ENCODE measurements at places on chromosomes 4 and X.

DNA sequence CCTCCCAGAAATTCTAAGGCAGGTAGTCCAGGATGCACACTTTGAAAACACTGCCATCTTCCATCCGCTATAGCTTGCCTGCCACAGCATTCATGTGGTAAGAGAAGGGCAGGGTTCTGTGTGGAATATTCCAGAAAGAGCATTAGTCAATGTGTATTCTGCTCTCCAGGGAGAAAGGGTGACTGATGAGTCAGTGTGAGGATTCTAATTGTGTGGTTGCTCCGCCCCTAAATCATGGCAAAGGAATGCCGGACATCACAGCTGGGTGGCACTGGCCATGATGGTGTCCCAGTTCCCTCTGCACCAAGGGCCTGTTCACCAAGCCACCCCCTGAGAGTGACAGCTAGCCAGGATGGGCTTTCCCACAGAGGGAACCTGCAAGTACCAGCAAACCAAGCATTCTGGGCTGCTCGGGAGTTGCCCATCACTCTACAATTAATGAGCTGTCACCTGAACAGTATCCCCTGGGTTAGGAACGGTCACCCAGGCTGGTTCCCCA is 9.5 kb downstream of the IDS start:
- no peak for DNase-seq

GRCh38 chr4:90597927-90598326 is 470.7 kb downstream of the CCSER1 start:
- no peak for DNase-seq

GRCh38 chr4:169033660-169034059 is 23.6 kb upstream of the CBR4 start:
- DNase-seq: no peak

DNA sequence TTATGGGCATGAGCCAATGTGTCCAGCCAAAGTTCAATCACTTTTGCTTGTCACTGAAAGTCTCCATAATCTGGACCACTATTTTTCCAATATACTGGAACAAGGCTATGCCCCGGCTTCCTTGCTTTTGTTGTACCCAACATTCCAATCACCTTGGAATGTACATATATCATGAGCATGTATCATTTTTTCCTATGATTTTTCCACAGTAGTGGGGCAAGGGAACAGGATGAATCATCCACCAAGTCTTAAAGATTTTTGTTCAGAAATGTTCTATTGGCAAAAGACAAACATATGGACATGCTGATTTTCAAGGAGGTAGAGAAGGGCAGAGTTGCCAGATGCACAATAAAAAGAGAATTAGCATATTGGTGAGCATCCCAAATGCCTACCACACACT is 548.1 kb upstream of the INTU start:
- DNase-seq: no peak

DNA sequence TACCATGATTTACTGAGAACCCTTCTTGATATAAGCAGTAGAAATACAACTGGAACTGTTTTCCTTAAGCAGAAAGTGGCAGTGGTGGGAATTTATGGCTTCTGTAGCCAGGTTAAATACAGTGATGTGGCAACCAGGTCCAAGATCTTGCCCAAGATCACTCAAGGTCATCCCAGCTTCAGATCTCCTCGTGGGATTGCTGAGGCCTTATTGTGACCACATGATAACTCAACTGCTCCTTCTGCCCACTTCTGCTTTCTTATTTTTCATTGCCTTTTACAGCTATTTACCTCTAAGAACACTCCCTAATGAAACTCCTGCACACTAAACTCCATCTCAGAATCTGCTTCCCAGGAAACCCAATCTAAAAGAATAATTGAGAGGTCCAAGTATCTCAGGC is 12.4 kb upstream of the CYBB start:
- DNase-seq: no peak

- no peak for DNase-seq
Observed at GRCh38 chr4:23060776-23061175, 368.0 kb downstream of the GBA3 start.

DNA sequence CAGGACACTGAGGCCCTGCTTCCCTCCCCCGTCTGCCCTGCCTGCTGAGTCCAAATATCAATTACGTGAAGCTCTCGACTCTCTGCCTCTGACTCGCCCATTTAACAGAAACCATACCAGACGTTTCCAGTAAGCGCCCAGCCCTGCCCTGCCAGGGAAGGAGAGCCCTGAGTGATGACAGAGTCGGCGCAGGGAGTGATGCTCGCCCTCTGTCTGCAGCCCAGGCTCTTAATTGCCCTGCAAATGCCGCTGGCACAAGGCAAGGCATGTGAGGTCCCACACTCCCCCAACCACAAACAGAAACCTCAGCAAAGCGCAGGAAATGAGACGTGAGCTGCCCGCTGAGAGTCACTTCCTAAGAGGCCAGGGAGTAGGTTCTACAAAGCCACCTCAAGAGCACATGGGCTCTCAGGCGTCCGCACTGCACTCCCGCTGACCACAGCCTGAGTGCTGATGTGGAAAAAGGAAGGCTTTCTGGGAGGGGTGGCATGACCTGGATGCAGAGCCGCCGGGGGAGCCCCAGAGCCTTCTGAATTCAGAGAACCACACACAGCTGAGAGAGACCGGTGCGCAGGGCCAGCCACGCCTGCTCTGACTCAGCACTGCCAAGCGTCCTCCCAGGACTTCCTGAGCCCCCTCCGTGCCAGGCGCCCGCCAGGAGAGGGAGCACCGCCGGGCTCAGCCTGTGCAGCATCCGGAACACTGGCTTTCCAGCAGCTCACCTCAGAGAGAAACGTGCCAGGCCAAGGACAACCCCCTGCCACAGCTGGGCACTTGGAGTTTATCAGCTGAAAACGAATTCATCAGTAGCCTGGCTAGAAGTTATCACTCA is 5.3 kb downstream of the ZFYVE28 start:
- peak; percentile 72 for DNase-seq

GRCh38 chrX:71439420-71439819 is 73.3 kb downstream of the TAF1 start:
- DNase-seq: no peak

GRCh38 chr4:56843421-56843899 is 22.0 kb upstream of the SPINK2 start:
- DNase-seq: no peak

Measured in activated T-cell treated with anti-CD3 and anti-CD28 coated beads for 24 hours (primary cell).